Right atrium auricular region (tissue), 2 donors: ENCODE measurements at places on chromosomes 1 and 21. TPM values are rescaled to one million over a fixed set of nuclear protein-coding genes. Genes with fewer than 3 reads are reported as not detected.

GRCh38 chr1:97608272-97608671 lies 312.6 kb downstream of the DPYD start:
- no peak for DNase-seq

GRCh38 chr1:180243517-180244221 lies 13.6 kb downstream of the LHX4 start:
- DNase-seq = no peak

DNA sequence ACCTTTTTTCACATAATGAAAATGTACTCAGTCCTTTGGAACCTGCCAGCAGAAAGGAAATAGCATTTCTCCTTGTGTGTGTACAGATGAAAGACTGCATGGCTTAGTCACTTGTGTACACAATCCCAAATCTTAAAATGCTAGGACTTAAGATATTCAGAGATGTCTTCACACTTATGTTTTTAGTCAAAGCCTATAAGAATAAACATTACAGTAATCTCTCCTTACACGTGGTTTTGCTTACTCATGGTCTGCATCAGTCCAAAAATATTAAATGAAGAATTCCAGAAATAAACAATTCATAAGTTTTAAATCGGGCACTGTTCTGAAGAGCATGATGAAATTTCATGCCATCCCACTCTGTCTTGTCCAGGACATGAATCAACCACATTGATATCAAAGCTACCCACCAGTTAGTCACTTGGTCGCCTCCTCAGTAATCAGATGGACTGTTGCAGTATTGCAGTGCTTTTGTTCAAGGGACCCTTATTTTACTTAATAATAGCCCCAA lies 75.7 kb upstream of the RRP15 start:
- no peak for DNase-seq

GRCh38 chr1:14928412-14928811 lies 225.1 kb upstream of the TMEM51 start:
- DNase-seq = no peak

DNA sequence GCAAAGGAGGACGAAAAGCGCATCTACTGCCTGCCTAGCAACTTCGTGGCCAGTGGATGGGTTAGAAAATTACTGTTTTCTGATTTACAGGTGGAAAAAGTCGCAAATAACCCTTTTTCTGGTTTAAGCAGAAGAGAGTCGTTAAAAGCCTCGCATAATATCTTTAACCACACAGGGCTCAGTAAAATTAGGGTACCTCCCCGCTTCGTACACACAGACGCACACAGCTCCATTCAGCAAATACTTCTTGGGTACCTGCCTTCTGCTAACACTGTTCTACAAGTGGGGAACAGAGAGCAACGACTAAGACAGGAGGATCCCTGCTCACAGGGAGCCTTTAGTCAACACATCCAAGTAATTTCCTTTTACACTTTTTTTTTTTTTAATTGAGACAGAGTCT lies 704 bp downstream of the ALG6 start:
- DNase-seq = no peak

DNA sequence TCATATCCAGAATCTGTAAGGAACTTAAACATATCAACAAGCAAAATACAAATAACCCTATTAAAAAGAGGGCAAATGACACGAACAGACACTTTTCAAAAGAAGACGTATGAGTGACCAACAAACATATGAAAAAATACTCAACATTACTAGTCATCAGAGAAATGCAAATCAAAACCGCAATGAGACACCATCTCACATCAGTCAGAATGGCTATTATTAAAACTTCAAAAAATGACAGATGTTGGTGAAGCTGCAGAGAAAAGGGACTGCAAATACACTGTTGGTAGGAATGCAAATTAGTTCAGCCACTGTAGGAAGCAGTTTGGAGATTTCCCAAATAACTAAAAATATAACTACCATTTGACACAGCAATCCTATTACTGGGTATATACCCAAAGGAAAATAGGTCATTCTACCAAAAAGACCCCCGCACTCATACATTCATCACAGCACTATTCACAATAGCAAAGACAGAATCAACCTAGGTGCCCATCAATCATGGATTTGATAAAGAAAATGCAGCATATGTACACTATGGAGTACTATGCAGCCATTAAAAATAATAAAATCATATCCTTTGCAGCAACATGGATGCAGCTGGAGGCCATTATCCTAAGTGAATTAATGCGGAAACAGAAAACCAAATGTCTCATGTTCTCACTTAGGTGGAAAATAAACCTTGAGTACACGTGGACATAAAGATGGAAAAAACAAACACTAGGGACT lies 230.1 kb upstream of the RAB4A start:
- DNase-seq = no peak

GRCh38 chr1:206821493-206821892 lies 43.9 kb upstream of the IL20 start:
- DNase-seq = no peak

GRCh38 chr1:240985081-240985480 lies 371.9 kb downstream of the RGS7 start:
- no peak for DNase-seq

GRCh38 chr21:40760821-40761220 lies 86.1 kb downstream of the DSCAM start:
- DNase-seq = no peak

- no peak for DNase-seq
Observed at GRCh38 chr1:224014330-224014649, 99.6 kb upstream of the FBXO28 start.

GRCh38 chr1:198939286-198939685 lies 300.4 kb downstream of the PTPRC start:
- no peak for DNase-seq

GRCh38 chr1:161193561-161194235 lies 5.2 kb downstream of the ADAMTS4 start:
- DNase-seq = no peak

- DNase-seq = no peak
Observed at GRCh38 chr1:95716550-95716949, 482.5 kb downstream of the RWDD3 start.

- DNase-seq = no peak
Observed at GRCh38 chr1:35350872-35351271, 82.4 kb downstream of the ZMYM4 start.

DNA sequence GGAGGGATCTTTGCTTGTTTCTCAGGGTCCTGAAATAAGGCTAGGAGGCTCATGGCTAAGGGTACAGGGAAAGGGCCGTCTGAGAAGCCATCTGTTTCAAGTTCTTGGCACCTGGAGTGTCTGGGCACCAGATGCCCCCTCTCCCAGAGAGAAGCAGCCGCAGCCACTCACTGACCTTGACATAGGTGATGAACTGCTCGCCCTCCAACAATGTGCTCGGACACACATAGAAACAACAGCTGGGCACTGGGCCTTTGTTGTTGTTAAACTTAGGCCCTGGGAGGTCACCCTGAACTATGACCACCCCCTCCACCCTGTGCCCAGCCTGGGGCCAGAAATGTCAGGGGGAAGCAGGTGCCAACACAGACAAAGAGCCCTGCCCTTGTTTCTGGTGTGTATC lies 9.2 kb upstream of the TNNI1 start:
- DNase-seq = no peak

DNA sequence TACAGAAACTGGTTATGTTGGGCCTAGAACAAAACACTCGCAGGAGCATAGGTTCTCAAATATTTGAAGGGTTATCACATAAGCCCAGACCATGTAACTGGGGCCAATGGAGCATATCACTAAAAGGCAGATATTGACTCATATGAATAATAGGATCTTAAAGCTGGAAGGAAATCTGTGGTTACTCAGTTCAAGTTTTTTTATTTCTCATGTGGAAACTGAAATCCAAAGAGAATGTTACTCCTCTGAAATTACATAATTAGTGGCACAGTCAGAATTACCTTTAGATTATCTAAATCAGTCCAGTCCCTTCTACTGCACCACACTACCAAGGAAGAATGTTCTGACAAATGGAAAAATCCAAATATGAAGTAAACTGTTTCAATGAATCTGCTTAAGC lies 12.0 kb downstream of the SLAMF8 start:
- no peak for DNase-seq

DNA sequence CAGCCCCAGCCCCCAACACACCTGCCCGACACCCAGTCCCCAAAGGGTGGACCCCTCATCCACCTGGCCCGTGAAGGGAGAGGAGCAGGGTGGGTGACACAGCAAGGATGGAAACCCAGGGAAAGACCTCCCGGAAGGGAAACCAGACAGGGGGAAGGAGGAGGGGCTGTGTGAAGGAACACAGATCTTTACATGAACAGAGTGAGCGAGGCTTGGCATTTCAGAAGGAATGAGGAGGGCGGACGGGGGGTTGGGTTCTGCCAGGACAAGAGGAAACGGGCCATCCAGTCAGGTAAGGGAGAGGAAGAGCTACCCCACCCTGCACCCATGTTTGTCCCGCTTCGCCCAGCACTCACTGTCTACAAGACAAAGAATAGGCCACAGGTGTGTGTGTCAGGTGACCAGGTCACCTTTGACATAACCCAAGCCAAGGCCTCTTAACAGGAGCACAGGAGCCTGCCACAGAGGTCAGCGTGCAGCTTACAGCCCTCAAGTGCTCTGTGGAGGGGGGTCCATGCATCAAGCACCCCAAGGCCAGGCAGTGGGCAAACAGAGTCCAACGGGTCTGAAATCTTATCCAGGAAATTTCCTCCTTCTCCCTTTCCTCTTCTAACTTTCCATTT lies 18.0 kb upstream of the PRDM15 start:
- no peak for DNase-seq

DNA sequence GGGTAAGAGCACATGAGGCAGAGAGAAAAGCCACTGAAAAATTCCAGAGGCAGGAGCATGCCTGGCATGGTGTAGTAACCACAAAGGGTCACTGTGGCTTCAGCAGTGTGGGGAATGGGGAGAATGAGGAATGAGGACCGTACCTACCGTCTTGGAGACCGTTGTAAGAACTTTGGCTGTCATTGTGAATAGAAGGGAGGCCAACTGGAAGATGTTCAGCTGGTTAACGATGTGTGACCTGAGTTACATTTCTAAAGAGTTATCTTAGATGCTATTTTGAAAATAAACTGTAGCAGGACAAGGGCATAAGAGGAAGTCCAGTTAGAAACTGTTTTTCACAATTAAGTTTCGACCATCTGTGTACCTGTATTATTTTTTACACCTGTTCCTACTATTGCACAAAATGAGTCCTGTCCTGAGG lies 365.5 kb upstream of the SGIP1 start:
- DNase-seq = no peak

- no peak for DNase-seq
Observed at GRCh38 chr21:30382201-30382600, 10.1 kb upstream of the KRTAP13-2 start.

DNA sequence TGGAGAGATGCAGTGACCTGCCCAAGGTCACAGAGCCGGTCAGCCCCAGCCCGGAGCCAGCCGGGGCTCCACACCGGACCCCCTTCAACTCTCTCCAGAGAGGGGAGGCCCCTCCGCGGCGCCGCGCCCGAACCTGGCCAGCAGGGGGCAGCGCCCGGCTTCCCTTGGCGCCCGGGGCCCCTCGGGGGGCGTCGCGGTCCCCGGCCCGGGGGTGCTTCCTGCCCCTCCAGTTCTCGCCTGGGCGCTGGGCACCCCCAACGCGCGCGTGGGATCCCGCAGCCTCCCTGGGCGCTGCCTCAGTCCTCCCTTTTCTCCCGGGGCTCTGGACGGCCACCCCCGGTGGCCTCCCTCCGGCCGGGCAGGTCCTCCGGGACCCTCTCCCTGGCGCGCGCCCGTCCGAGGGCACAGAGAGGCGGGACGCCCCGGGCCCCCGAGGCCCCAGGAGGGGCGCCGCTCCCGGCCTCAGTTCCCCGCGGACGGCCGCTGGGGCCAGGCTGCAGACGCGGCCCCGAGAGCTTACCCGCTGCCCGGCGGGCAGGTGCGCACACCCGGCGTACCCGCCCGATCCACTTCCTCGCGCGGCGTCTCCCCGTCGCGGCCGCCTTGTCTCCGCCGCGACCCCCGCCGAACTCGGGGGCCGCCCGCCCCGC lies 406 bp downstream of the HTR1D start:
- no peak for DNase-seq

DNA sequence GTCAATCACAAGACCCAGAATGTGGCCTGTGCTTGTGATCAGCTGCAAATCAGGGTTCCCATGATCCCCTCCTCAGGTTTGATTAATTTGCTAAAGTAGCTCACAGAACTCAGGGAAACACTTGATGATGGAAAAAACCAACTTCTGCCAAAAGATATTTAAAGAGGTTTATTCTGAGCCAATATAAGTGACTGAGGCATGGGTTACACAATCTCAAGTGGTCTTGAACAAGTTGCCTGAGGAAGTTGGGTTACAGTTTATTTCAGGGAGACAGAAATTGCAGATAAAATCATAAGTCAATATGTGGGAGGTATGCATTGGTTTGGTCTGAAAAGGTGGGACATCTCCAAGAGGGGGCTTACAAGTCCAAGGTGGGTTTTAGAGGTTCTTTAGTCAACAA lies 243.1 kb downstream of the S1PR1 start:
- no peak for DNase-seq

The KRTAP19-2 gene
- total RNA-seq = not detected

The ARHGEF10L gene
- total RNA-seq = 52.2 TPM

The OR2T2 gene
- total RNA-seq = not detected

The TTC39A gene
- 33.7 TPM for total RNA-seq

The LCE2A gene
- total RNA-seq = not detected

The PRR9 gene
- total RNA-seq = 1.9 TPM

The URB1 gene
- total RNA-seq = 12.2 TPM

The KIF17 gene
- total RNA-seq = 6.0 TPM

The WNT9A gene
- total RNA-seq = 0.78 TPM

The RBM34 gene
- total RNA-seq = 33.5 TPM

The FCRL2 gene
- total RNA-seq = not detected

The CD48 gene
- total RNA-seq = 3.2 TPM

The ILDR2 gene
- total RNA-seq = 23.2 TPM

The IQGAP3 gene
- total RNA-seq = 1.0 TPM

The F3 gene
- 29.5 TPM for total RNA-seq
